ENCODE measurements at places on chromosomes 11 and 22. TPM values are rescaled to one million over a fixed set of nuclear protein-coding genes. Genes with fewer than 3 reads are reported as not detected.
A peak's percentile ranks its signal among the peaks of the same experiment; 100 is the strongest.

DNA sequence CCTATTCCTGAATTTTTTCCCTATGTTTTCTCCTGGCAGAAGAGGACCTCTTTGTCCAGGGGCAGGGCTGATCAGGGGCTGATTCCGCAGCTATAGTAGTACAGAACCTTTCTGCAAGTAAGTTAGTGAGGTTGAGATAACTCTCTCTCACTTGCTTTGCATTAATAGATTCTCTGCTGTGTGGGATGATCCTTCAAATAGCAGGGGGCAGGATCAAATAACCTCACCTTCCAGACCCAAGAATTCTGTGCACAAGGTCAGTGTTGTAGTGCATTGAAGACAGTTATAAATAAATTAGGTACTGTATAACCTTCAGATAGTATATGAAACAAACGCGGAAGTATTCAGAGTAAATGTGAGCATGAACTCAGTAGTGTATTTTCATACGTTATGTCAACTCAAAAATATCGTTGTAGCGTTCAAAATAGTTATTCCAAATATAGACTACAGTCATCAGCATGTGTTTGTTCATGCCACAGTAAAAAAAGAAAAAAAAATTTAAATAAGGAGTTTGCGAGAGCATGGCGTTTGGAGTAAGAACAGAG is 278 bp downstream of the MMP26 start:
- DNase-seq = no peak

- peak; percentile 57 for DNase-seq
Measured at GRCh38 chr11:17014321-17014832, at the start of gene PLEKHA7. Gene PLEKHA7, minus strand, starts transcription at chr11:17014414. Its CDS starts 13 bp downstream, at chr11:17014401.

DNA sequence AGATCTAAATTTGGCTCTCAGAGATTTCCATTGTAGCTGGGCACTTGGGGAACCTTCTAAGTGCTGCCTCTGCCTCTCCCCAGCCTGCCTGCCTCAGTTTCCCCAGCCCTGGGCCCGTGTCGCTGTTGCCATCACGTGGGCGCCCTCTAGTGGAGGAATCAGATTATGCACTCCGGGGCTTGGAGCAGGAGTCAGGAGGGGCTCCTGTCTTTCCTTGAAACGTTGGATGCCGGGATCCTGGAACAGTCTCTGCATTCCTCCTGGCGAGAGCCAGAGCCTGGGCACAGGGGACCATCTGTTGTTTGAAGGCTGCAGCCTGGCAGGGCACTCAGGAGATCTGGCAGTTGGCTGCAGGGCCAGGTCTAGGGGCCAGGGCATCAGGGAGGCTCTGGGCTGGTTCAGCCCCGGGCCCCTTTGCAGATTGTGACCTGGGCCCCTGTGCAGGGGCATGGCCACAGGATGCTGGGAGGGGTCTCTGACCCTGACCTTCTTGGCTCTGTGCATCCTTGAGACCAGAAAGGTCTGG is 71.6 kb downstream of the LRP5 start:
- DNase-seq = peak; percentile 83

DNA sequence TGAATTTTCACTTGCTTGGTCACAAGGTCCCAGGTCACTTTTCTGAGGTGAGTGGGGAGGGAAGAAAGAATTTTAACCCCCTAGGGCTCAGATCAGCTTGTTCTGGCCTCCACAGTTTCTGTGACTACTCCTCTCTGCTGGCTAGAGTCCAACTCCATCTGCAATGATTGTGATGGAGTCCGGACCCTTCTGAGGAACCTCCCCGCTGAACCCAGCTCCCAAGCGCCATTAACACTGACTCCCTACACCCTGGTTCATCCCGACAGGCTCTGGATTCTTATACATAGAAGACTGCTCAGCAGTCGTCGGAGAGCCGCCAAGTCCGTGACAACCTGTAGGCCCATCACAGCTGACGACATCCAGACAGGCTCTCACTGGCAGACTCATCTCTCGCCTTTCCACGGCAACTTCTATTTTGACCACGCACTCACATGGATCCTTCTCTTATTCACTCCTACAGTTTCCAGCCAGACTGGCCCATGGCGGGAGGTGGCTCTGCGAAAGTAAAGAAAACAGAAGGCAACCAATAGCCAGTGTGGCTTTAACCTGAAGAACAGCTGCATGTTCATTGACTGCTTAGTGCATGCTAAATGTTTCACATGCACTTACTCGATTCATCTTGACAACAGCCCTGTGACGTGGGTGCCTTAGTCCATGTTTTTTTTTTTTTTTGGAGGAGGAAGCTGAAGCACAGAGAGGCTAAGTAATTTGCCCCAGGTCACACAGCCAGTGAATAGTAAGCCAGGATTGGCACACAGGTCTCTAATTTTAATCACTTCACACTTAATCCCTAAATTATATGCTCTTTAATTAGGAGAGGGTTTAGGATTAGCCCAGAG is 68.0 kb upstream of the PRDM11 start:
- no peak for DNase-seq

RAPSN gene
- total RNA-seq = 3.6 TPM
